ENCODE measurements at places on chromosomes 1 and 21. TPM values are rescaled to one million over a fixed set of nuclear protein-coding genes. Genes with fewer than 3 reads are reported as not detected.

GRCh38 chr21:32364387-32364786, 28.4 kb downstream of the URB1 start:
- peak overlapping the region; percentile 25 for H3K27ac ChIP-seq
- no peak for DNase-seq
- no peak overlapping the region for H3K4me3 ChIP-seq
- H3K4me1 ChIP-seq: peaks cover 1% of the 10 kb centered on the region

DNA sequence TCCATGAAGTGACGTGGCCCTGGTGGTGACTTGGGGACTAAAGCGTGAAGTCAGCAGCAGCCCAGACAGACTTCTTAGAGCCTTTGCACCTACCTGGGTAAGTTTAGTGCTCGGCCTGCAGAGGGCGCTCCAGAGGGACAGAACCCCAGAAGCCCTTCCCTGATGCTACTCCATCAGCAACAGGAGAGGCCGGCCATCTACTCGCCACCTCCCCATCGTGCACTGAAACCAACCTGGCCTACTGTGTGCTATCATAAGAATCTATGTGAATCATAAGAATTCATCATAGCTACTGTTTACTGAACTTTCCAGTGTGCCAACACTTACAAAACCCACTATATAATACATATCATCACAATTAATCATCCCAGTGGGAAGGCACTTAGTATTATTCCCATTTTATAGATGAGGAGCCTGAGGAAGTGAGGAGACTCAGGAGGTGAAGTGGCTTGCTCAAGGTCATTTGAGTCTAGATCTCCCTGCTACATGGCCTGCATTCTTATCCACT, 7.9 kb upstream of the EDN2 start:
- H3K27ac ChIP-seq: no peak overlapping the region
- H3K36me3 ChIP-seq: no peaks in the 10 kb centered on the region
- peaks cover 5% of the 10 kb centered on the region for H3K4me1 ChIP-seq
- H3K27me3 ChIP-seq: peaks cover 28% of the 10 kb centered on the region
- no peak for DNase-seq

Gene OLIG2
- total RNA-seq: not detected

Gene FCRL5
- total RNA-seq: 1.7 TPM

GRCh38 chr1:150150133-150151021, 661 bp downstream of the PLEKHO1 start:
- DNase-seq: peak; percentile 20
- peak overlapping the region; percentile 97 for H3K27ac ChIP-seq
- peaks cover 29% of the 10 kb centered on the region for H3K36me3 ChIP-seq
- no peaks in the 10 kb centered on the region for H3K27me3 ChIP-seq
- H3K4me1 ChIP-seq: peaks cover 49% of the 10 kb centered on the region
- H3K4me3 ChIP-seq: peak overlapping the region; percentile 91

DNA sequence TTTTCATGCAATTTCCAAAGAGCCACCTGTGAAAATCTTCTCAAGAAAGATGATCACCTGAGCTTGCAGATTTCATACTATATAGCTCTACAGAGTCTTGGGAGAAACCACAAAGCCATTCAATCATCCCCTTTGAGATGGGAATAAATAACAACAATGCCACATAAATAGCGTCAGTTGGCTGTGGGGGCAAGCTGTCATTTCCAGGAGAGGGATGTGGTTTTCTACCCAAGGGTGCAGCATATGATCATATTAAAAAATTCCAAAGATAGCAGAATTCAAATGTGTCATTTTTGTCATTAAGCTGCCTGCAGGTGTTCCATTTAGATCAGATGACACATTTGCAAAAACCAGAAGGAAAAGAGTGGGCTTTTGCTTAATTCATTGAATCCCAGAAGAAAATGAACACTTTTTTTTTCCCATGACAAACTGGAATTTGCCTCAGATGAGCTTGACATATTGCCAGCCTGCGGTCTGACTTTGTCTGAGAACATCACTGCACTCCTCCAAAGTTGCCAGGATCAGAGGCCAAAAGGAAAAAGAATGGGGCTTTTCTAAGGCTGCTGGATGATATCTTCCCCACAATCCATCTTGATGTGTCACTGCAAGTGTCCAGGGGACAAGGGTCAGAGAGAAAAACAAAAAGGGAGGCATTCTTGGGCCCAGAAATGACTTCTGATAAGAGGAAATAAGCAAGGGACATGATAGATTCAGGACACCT, 314.1 kb upstream of the USP25 start:
- H3K36me3 ChIP-seq: no peaks in the 10 kb centered on the region
- peaks cover 3% of the 10 kb centered on the region for H3K27me3 ChIP-seq
- H3K27ac ChIP-seq: no peak overlapping the region
- no peak overlapping the region for H3K4me3 ChIP-seq
- no peak for DNase-seq

DNA sequence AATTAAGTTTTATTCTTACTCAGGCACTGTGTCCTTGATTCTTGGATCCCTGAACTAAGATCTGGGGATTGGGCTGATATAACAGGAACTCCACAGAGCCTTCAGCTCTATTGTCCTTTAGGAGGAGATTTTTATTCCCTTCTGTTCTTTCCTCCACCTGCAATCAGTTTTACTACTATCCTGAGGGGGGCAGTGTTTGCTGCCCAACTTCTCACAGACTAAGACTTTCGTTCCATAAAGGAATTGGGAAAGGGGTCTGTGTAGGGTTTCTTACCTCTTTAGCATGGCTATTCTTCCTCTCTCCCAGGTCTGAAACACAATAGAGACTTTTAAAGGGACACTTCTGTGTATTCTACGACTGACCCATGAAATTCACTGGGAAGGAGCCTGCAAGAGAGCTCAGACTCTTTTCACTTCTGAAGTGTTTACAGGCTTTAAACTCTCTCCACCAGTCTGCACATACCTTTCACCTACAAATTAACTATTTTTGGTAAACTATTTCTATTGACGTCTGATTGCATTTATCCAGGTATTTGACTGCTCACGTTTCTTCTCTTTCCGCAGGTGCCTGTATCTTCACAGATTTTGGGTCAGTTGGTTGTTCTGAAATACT, 103.3 kb upstream of the DEPDC1 start:
- no peaks in the 10 kb centered on the region for H3K27me3 ChIP-seq
- H3K27ac ChIP-seq: no peak overlapping the region
- DNase-seq: no peak
- H3K4me3 ChIP-seq: no peak overlapping the region
- no peaks in the 10 kb centered on the region for H3K4me1 ChIP-seq
- H3K36me3 ChIP-seq: no peaks in the 10 kb centered on the region

- DNase-seq: no peak
- peaks cover 6% of the 10 kb centered on the region for H3K27me3 ChIP-seq
- H3K4me3 ChIP-seq: no peak overlapping the region
- no peaks in the 10 kb centered on the region for H3K4me1 ChIP-seq
These were observed 40.9 kb downstream of the FBXO2 start for GRCh38 chr1:11613347-11613746.

Gene SPRR1A
- total RNA-seq: not detected

DNA sequence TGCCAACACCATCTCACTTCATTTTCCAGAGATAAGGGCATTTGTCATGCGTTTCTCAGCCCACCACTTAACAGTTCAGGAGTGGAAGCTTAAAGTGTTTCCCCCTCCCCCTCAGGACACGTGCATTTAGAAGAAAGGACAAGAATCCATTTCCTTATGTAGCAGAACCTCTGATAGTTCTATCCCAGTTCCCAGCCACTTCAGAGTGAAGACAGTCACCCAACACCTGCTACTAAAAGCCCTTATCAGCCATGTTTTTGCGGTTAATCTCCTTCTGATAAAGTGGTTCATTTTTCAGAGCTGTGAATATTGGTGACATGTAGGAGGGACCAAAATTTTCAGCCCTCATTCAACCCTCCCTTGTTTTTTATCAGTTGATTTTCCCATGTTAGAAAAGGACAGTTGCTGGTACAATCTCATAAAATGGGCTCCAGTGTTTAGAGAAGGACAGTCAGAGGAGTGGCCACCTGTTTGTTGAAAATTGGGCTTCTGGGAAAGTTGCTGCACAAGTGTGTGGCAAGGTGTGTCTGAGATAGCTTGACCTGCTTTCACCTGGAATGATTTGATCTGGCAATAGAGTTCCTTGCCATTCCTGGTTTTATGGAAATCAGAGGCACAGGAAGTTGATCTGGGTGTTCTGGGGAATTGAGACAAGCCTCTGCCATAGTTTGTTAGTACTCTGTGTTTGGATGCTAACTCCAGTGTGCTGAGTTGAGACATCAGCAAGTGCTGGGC, 114.0 kb downstream of the PPP1R12B start:
- DNase-seq: no peak
- no peaks in the 10 kb centered on the region for H3K4me1 ChIP-seq
- no peak overlapping the region for H3K4me3 ChIP-seq
- H3K36me3 ChIP-seq: peaks cover 6% of the 10 kb centered on the region

All from naive thymus-derived CD8-positive, alpha-beta T cell (primary cell).